ENCODE measurements at places on chromosomes 3 and 15.

DNA sequence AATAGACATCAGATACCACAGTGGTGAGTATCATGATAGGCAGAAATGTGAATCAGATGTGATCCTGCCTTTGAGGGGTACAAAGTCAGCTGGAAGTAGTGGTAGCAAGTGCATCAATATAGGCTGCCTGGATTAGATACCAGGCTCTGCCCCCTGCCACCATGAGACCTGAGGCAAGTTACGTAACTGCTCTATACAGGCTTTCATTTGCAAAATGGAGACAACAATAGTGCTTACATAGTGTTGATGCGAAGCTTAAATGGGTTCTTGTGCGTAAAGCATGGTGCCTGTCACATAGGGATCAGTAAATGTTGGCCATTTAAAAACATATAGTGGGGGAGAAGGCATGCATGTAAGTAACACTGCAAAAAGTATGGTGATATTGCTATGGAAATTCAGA, 158.0 kb downstream of the RYR3 start:
- DNase-seq, result no peak

DNA sequence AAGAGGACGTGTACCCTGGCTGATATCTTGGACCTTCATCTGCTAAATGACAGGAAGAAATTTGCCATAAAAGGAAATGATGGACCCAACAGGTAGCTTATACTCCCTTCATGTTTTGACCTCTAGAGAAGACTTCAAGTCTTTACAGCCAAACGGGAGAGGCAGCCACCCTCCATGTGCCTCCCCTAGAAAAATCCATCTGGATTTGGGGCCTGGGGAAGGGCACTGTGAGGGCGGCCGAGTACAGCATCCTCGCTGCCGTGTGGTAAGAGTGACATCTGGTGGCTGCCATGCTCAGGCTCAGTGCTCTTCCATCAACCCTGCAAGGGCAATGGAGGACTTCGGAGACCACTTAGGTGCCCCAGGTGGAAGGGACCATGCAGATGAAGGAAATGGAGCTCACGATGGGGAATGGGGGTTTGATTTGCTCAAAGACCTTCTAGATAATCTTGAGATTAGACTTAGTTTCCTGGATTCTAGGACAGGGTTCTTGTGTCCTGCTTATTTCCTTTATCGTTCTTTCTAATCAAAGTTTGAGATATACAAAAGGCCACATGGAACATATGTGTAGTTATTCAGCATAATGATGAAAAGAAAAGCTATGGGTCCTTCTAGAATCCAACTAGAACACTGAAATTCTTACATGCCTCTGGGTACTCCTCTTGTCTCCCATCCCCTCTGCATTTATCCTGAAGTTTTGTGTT, 44.4 kb downstream of the AQP9 start:
- DNase-seq, result peak; percentile 31

DNA sequence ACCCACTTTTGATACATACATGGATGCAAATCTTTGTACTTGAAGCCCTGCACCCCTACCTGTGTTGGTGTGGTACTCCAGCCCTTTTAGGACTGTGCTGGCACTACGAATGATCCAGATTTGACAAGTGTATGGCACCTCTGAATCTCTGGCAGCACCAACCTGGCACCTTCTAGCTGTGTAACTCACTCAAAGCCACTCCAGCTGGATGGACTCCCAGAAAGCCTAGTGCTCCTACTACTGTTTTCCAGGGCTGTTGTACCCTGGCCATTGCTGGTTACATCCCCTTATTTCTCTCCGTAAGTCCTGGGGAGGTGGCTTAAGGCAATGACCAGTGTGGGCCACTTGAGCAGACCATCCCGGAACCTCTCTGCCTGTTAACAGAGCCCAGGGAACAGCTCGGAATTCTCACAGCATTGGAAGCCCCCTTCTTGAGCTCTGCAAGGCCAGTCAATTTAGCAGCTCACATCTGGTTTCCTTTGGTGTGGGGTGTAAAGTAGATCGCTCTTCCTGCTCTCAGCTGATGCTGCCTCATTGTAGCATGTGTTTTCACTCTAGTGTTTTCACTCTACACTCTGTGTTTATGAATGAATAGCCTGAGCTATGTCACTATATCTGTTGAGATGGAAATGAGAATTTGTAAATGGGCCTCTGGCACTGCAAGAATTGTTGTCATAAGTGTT, 12.2 kb downstream of the CALML4 start:
- DNase-seq, result no peak

DNA sequence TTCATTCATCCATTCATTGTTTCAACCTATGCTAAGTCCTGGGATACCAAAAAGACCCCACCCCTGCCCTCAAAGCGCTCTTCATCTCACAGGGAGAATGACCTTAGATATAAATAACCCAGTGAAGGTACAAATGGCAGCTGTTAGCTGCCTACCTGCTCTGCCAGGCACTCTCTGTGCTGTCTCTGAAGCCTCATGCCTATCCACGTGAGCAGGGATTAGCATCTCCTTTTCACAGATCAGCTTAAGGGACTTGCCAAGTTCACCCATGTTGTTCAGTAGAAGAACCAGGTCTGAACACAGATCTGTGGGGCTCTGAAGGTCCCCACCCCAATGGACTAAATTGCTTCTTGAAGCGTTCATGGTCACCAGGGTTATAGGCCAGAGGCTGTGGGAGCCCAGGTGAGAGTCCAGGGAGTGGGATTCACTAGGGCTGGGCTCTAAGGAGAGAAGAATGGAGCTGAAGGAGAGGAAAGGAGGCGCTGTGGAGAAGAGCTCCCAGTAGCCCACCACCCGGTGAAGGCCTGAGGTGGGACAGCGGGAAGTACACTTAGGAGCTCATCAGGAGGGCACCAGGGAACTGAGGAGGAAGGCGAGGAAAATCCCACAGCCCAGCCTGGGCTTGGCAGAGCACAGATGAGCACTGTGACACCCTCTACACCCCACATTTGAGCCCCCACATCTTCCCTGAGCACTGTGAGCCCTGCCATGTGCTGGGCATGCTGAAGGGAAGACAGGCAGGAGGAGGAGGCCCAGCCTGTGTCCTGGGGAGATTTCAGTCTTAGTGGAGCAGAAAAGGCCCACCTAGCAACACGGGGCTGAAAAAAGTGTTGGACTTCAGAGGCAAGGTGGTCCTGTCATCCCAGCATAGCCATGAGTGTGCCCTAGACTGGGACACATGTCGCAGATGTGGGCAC, 20.4 kb downstream of the RBP1 start:
- no peak for DNase-seq

DNA sequence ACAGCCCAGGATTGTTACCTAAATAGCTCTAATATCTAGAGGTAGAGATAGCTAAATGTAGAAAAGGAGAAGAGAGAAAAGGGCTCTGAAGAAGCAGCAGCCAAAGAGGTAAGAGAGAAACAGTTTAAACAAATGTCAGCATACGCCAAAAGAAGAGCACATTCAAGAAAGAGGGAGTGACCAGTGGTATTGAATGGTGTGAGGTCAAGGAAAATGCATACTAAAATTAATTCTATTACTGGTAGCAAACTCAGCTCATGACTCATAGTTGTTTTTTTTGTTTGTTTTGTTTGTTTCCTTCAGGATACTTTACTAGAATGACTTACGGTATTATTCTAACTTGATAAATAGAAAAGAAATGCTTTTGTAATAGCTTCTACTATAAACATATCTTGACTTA, 86.5 kb upstream of the FXR1 start:
- no peak for DNase-seq

DNA sequence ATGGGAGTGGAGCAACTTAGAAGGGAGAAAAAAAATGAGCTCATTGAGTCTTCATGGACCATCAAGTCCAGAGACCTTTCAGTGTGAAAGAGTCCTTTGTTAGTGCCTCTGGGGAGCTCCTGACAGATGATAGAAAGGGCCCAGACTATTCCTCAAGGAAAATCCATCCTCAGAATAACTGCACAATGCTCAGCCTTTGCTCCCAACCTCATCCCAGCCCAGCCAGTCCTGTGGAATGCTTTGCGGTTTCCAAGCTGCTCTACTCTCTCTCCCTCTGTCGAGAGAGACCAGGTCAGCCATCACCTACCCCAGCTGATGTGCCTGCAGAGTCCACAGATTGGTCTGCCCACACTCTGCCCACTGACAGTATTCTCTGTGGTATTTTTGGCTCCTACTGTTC, 406.2 kb downstream of the MFSD1 start:
- DNase-seq, result no peak

DNA sequence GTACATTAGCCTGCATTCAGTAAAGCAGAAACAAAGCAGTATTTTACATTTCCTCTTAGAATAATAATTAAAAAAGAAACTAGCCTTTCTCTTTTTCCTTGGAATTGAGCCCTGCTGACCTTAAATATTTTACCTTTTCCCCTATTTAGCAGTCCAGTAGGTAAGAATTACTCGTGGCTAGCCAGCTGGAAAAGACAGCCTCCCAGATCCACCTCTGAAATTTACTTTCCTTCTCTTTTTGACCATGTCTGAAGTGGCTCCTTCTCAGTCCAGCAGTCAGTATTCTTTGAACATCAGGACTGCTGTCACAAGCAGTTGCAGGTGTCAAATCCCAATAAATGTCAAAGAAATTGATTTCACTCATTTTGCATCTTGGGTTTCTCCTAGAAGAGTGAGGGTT, 311.5 kb upstream of the DCBLD2 start:
- DNase-seq, result no peak

DNA sequence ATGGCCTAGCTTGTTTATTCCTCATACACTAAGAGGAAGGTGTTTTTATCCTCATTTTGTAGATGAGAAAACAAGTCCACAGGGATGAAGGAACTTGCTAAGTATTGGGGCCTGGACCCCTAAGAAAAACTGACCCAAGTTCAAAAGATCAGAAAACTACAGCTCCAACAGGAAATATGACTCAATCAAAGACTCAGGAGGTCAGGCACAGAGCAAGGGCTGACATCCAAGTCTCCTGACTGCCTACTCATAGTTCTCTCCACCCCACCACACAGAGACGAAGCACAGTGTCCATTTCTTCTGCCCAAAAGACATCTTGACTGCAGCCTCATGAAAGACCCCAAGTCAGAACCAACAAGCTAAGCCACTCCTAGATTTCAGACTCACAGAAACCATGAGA, 26.9 kb upstream of the TPM1 start:
- DNase-seq, result no peak

GRCh38 chr15:40878785-40879184, 4.8 kb upstream of the RHOV start:
- no peak for DNase-seq

- no peak for DNase-seq
These were observed 25.1 kb upstream of the BCL2L10 start for GRCh38 chr15:52137432-52138357.

- DNase-seq, result no peak
These were observed 51.2 kb downstream of the EPHA6 start for GRCh38 chr3:96865605-96866004.

DNA sequence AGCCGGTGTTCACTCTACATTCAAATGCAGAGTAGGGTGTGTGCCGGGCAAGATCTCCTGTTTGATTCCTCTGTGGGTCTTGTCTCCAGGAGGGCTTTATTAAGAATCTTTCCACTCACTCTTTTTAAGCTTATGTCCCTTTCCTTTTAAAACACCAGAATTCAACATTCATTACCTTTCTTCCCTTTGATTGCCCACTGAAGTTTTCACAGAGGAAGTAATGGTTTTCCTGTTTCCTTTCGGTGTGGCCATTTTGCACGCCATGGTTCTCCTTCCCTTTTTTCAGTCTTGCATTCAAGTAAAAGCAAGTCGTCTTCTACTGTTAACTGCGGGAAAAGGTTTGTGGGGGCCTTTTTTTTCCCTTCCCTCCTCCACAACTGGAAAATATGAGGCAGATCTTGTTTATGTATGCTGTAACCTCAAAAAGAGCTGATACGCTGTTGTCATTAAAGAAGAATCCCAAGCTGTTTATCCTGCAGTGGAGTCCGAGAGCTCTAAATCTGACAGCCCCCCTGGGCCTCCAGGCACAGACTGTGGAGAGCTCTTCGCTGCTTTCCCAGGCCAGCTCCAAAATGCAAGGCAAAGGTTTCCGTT, 40.5 kb downstream of the FILIP1L start:
- no peak for DNase-seq

DNA sequence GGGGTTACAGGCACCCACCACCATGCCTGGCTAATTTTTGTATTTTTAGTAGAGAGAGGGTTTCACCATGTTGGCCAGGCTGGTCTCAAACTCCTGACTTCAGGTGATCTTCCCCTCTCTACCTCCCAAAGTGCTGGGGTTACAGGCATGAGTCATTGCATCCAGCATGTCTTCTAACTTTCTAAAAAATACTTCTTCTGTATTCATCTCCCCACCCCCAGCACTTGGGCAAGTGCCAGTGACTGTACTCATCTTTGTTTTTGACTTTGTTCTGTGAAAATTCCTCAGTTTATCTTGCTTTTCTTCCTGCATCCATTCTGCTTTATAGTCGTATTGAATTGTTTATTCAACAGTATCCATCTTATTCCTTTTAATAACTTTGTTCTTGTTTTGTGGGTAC, 47.6 kb downstream of the ARIH1 start:
- no peak for DNase-seq
